GF-D8 (cell line): ENCODE measurements at places on chromosomes 1 and 21.
A peak's percentile ranks its signal among the peaks of the same experiment; 100 is the strongest.

- DNase-seq: no peak
Observed at GRCh38 chr21:39132248-39132647, 51.0 kb downstream of the PSMG1 start.

DNA sequence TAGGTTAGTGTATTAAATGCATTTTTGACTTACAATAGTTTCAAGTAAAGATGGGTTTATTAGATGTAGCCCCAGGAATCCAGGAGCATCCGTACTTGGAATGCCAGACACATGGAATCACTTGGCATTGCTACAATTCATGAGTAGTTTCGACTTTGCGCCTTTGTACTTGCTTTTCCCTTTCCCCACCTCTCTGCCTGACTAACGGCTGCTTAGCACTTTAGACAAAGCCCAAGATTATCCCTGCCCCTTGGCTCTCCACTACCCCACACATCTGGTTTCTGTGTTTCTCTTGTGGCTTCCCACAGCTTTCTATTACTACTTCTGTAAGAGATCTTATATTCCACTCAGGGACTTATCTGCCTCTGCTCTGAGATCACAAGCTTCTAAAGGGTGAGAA lies 397.7 kb upstream of the POU3F1 start:
- no peak for DNase-seq

DNA sequence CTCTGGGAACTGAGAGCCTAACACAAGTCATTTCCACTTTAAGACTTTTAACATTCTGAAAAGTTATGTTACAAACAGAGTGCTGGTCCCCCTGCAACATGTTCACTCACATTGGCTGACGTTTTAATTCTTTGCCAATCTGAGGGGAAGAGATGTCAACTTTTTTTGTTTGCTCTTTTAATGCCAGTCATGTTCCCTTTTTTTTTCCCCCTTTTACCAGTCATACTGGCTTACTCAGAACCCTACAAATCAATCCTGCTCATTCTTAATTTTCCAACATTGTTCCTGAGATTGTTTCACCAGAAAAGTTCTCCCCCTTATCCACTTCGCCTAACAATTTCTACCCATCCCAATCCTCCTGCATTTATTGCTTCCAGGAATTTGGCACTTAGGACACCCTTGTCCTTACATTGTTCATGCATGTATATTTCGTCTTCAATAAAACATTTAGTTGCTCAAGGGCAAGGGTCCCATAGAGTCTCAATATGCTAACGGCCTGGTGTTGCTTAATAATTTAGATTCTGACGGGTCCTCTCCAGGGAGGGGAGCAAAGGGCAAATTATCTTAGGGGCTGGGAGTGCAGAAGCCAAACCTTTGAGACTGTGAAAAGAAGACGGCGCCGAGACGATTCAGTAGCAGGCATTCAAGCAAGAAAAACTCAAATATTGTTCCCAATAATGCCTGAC lies 624 bp upstream of the CR1L start:
- no peak for DNase-seq

DNA sequence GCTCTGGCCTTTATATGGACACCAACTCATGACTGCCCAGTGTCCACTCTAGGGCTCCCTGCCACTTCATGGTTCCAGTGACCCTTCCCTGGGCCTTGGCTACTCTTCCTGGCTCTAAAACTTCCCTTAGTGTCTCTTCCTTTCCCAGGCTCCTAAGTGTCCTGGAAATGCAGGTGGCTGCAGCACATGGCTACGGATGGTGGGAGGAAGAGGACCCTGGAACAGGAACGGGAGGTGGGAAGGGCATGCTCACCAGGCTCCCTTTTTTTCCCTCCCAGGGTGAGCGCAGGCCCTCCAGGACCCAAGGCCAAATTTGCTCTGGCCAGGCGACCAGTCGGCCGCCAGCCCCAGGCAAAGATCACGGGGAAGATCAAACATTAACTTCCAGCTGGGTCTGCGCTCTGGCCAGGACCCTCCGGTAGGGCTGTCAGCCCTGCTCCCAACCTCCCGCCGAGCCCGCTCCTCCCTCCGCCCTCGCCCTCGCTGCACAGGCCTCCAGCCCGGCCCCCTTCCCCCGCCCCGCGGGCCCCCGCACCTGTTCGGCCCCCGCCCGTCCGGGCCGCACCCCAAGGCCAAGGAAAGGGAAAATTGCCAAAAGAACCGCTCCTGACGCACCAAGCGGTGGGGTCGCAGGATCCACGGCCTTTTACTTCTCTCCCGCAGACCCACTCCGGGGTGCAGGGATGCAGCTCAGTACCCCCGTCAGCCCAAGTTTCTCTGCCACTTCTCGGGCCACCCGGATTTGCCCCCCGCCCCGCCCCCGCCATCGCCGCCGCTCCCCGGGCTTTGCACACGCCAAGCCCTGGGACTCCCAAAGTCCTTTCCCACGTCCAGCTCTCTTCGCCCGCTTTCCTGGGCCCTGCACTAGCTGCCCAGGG lies 894 bp downstream of the TCEA3 start:
- DNase-seq: no peak

- no peak for DNase-seq
Observed at GRCh38 chr1:150576794-150577556, 2.4 kb downstream of the MCL1 start.

DNA sequence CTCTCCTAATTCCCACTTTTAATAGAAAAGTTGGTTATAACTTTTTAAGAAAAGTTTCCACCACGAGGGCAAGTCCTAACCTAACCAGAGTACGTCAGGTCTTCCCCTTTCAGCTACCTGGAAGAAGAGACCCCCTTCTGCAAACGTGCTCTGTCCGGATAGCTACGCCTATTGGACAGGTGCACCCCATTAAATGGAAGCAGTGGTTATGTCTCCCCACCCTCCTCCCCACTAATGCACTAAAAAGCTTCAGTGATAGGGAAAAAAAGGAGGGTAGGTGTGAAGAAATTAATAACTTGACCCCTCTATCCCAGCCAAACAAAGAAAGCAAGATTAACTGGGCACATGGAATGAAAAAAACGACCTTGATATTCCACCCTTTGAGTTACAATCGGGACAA lies 7.7 kb downstream of the GLUL start:
- no peak for DNase-seq

GRCh38 chr1:153540394-153541361 lies at the start of gene S100A5:
Gene S100A5 (minus strand): TSS chr1:153540934. CDS start chr1:153540191, 743 bp downstream.
- peak; percentile 21 for DNase-seq

DNA sequence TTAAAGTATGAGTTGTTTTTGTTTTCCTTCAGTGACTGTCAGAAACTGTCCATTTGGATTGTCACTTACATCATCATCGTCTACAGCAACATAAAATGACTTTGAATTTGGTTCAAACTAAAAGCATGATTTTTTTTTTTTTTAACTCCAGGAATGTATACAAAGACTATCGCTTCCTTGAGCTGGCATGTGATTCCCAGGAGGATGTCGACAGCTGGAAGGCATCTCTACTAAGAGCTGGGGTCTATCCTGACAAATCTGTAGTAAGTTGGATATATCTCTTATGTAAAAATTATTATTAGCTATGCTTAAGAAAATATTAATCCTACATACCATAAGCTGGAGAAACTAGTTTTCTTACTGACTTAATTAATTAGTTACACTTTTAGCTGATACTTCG lies 111.9 kb upstream of the C1orf105 start:
- DNase-seq: no peak

- DNase-seq: no peak
Observed at GRCh38 chr1:159250638-159251216, 46.1 kb downstream of the ACKR1 start.

DNA sequence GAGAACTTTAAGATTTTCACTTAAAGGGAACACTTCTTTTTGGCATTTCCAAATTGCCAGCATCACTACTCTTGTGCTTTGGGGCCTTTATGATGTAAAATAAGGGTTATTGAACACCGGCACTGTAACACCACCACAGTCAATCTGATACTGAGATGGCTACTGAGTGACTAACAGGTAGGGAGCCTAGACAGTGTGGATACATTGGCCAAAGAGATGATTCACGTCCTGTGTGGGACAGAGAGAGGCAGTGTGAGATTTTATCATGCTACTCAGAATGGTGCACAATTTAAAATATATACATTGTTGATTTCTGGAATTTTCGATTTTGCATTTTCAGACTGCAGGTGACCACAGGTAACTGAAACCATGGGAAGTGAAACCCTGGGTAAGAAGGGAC lies 261.6 kb downstream of the SPATA17 start:
- DNase-seq: no peak
